Lung microvascular endothelial cell (primary cell): ENCODE measurements at places on chromosomes 3 and 15.

- DNase-seq, result no peak
Measured at GRCh38 chr3:17195856-17196604, 311.3 kb downstream of the PLCL2 start.

- peak; percentile 40 for DNase-seq
Measured at GRCh38 chr3:152376351-152377183, 107.8 kb downstream of the MBNL1 start.

- DNase-seq, result peak; percentile 77
Measured at GRCh38 chr3:136937851-136938250, 19.9 kb upstream of the IL20RB start.

DNA sequence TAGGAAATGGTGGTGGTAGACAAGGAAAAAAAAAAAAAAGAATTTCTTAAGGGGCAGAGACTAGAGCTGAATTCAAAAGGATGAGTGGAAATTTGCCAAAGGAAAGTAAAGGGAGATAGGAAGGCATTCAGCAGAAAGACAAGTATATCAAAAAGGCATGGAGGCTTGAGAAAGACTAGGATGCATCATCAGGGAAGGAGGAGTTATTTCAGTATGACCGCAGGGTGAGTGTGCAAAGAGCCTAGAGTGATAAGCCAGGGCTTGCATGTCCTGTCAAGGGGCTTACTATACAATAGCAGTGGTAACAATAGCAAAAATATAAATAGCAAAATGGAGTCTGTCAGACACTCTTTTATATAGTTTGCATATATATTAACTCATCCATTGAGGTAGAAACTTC is 112.0 kb downstream of the FRMD4B start:
- no peak for DNase-seq

DNA sequence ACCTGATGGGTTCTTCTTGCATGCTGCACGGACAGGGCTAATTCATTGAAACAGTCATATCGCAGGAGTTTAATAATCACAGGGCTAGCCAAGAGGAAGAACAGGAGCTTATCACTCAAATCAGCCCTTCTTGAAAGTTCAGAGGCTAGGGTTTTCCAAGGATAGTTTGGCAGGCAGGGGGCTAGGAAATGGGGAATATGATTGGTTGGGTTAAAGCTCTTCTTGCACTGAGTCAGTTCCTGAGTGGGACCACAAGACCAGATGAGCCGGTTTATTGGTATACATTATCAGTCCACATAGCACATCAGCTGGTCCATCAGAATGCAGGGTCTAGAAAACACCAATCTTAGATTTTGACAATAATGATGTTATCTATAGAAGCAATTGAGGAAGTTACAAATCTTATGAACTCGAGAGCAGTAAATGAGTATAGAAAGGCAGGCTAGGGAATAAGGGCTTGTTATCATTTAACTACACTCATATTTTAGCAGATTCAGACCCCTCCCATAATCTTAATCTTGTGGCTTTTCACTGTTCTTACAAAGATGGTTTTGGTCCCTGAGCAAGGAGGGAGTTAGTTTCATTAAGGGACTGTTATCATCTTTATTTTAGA is 58.1 kb upstream of the SLC25A36 start:
- no peak for DNase-seq

DNA sequence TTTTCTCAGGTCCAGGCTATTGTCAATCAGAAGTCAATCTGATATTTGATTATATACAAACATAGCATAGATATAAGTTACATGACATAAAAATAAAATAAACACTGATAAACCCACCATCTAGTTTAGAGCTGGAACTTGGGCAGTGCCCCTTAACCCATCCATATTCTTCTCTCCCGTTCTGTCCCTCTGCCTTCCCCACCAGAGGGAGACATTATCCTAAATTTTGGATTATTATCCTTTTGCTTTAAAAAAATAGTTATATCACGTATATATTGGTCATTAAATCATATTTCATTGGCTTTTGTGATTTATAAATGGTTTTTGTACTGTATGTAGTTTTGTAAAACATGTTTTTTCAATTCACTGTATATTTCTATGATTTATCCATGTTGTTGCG is 107.9 kb downstream of the GMPS start:
- no peak for DNase-seq

- DNase-seq, result no peak
Measured at GRCh38 chr3:179796421-179796820, 143.6 kb downstream of the USP13 start.

GRCh38 chr3:150130404-150131100 is 159.9 kb upstream of the PFN2 start:
- DNase-seq, result no peak

DNA sequence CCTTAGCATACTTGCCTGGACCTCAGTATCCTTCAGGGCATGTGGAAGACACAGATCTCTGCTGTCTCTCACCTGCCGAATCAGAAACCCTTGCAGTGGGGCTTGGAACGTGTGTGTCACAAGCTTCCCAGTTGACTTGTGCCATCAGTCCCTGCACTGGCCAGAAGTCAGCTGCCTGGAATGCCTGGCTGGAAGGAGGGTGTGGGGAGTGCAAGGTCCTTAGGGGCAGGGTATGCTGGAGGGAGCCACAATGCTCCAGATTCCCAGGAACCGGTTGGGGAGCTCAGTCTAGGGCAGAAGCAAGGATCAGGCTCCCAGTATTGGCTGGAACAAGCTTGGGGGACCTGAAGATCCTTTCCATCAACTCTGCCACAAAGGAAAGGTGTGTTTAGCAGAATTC is 27.1 kb downstream of the SPSB4 start:
- DNase-seq, result no peak

GRCh38 chr3:108131475-108132134 is 40.8 kb upstream of the CD47 start:
- no peak for DNase-seq

DNA sequence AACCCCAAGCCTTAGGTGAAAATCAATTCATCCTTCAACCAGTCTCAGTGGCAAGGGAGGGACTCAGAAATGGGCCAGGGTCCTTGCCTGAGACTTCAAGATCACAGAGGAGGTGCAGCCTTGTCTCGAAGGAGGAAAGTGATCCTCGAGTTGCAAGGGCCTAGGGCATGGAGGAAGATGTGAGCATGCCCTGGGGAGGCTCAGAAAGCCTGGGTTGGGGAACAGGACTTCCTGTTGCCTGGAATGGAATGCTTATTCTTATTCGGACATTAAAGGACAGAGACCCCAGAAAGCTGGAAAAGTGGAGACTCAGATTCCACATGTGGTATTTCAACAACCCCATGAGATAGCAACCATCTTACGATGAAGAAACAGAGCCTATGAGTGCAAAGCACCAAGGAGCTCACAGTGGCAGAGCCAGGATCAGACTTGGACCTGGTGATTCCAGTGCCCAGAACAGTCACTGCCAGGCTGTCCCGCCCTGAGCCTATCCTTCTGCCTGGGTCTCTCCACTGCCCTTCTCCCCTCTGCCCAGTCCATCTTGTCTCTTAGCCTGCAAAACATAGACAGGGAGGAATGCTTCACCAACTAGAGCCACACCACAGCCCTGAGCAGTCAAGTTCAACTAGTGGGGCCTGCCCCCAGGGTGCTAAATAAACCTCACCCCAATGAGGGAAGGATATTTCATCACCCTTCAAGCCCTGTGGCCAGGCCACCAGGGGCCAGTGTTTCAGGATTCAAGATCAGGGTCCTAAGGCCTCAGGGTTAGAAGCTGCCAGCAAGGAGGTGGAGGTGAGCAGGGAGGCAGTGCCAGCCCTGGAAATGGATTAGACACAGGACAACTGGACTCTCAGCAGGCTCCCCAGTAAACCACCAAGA is 21.9 kb downstream of the DAPK2 start:
- no peak for DNase-seq

GRCh38 chr3:43481375-43481774 is 140.4 kb downstream of the ANO10 start:
- DNase-seq, result no peak

DNA sequence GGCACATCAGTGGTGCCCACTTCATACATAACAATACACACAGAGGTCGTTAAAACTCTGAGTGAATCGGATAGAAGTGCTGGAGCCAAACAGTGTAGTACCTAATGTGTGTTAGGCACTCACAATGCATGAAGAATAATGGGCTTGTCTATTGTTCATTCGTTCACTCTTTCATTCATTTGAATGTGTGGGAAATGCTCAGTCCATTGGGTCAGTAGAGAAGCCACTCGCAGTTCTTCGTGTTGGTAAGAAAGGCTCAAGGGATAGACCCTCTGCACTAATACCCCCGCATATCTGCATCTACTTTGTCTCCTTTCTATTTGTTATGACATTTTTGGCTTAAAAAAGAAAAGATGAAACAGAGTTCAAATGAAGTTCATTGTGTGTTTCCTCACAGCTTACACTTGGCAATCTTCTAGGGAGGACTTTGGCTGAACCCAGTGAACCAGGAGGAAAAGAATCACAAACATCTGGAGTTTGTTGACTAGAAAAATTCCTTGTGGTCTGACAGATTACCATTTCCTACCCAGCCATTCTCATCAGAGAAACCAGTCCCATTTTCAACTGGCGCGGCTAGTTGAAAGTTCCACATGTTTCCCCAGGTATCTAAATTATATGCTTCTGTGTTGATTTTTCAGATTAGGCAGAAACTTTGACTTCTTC is 32.8 kb upstream of the MFSD1 start:
- DNase-seq, result no peak
